ENCODE measurements at places on chromosomes 11 and 22. TPM values are rescaled to one million over a fixed set of nuclear protein-coding genes. Genes with fewer than 3 reads are reported as not detected.

- no peak for DNase-seq
Measured at GRCh38 chr11:12577725-12578644, 96.2 kb upstream of the TEAD1 start.

DNA sequence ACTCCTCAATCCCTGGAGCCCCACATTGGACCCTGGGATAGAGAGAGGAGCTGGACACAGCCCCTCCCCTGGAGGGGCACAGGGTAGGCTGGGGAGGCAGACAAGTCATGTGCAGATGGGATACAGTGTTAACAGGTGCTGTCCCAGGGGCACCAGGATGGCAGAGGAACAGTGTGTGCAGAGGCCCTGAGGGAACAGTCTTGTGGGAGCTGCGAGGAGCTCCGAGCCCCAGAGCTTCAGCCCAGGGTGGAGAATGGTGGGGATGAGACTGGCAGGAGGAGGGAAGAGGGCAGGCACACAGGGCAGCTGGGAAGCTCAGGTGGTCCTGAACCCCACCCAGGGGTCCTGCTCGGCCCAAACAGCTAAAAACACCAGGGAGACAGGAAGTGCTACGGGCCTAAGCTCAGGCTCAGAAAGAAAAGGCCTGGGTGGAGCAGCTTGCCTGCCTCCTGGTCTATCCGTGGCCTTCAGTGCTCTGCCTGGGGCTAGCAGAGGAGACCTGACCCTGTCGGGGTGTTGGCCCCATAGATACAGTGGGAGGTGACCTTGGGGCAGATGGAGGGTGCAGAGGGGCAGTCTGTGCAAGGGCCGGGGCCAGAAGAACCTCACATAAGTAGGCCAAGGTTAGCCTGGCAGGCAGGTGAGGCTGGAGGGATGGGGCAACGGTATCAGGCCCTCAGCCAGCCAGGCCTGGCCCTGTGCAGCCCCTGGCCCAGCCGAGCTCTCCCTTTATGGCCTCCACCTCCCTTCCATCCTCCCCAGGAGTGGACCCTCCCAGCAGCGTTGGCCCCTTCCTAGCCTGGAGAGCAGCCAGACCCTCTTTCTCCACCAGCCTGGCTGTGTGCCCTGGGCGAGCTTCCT, 15.4 kb downstream of the CAPN5 start:
- no peak for DNase-seq

DNA sequence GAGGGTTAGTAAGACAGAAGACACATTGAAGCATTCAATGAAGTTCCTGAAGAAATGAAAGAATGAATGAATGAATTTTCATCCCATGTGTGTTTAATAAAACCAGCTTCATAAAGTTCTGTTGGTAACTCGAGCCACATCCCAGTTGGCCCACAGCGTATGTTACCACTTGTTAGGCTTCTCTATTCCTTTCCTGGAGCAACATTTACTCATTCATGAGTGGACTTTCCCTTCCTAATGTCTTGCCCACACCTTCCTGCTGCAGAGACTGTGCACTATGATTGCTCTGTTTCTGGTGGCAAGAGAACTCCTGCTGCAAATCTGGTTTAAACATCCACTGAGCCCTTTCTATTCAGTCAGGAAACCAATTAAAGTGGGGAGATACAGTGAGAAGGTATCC, 7.0 kb downstream of the OR52R1 start:
- DNase-seq = no peak

GRCh38 chr11:92393218-92393617, 168.6 kb downstream of the FAT3 start:
- no peak for DNase-seq

MYOD1 gene
- polyA plus RNA-seq = not detected

OR52I1 gene
- polyA plus RNA-seq = not detected

DNA sequence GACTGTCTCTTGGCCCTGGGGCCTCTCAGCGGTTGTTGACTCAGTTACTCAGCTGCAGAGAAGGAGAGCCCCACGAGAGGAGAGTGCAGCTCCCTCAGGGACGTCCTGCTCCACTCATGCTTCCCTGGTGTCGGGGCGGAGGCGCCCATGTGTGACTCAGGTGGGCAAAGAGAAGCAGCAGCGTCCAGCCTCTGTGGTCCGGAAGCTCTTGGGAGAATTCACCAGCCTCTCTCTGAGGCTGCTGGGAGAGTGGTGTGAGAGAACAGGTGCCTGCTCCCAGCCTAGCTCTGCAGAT, 25.7 kb downstream of the GLB1L2 start:
- no peak for DNase-seq

DNA sequence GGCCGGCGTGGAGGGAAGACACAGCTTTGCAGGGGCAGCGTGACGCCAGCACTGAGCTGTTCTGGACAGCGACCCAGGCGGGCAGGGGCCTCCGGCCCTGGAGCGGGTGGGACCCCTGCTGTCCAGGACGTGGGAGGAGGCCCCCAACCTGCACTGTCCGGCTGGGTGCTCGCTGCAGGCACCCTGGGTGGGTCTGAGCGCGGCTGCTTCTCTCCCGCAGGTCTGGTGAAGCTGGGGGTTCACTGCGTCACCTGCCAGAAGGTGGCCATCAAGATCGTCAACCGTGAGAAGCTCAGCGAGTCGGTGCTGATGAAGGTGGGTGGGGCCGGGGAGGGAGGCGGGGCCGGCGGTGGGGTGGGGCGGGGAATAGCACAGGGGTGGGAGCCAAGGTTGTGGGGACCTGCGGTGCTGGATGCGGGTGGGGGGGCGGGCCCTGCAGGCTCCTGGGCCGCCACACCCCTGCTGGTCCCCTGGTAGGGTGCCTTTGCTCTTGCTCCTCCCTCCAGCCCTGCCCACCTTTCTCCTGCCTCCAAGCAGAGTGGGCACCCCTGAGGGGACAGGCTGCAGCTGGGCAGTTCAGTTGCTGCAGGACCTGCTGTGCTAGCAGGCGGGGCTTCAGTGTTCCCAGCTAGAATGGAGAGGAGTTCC, 46.2 kb downstream of the BRSK2 start:
- no peak for DNase-seq

SSH3 gene
- 22.8 TPM for polyA plus RNA-seq

GGT1 gene
- polyA plus RNA-seq = 39.3 TPM

PICALM gene
- 334 TPM for polyA plus RNA-seq

DNA sequence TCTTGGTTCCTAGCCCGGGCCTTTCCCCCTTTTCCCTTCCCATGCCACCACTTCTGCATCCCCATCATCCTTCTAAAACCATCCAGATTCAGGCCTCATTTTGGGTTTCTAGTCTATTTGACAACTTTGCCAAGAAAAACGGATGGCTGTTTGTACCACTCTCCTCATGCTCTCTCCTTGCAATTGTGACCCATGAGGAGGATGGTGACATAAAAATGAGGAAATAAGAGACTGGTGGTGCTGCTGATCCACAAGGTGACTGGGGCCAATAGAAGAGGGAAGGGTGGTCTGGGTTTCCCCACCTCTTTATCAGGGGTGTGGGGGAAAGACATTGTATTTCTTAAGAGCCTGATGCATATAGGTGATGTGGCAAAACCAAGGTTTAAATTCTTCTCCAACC, 1.0 kb downstream of the MS4A4A start:
- no peak for DNase-seq

- DNase-seq = no peak
Measured at GRCh38 chr11:134519788-134520187, 107.7 kb upstream of the B3GAT1 start.

GRCh38 chr22:28952857-28953256, 69.5 kb downstream of the ZNRF3 start:
- DNase-seq = no peak

Data from left kidney (tissue), 8 donors.